ENCODE measurements at places on chromosomes 5 and 9.

GRCh38 chr9:69076550-69076949 is 41.0 kb downstream of the FXN start:
- H3K27me3 ChIP-seq, result no peaks in the 10 kb centered on the region
- H3K36me3 ChIP-seq, result peaks cover 15% of the 10 kb centered on the region
- peaks cover 6% of the 10 kb centered on the region for H3K4me1 ChIP-seq
- no peak for DNase-seq
- no peak overlapping the region for H3K27ac ChIP-seq

DNA sequence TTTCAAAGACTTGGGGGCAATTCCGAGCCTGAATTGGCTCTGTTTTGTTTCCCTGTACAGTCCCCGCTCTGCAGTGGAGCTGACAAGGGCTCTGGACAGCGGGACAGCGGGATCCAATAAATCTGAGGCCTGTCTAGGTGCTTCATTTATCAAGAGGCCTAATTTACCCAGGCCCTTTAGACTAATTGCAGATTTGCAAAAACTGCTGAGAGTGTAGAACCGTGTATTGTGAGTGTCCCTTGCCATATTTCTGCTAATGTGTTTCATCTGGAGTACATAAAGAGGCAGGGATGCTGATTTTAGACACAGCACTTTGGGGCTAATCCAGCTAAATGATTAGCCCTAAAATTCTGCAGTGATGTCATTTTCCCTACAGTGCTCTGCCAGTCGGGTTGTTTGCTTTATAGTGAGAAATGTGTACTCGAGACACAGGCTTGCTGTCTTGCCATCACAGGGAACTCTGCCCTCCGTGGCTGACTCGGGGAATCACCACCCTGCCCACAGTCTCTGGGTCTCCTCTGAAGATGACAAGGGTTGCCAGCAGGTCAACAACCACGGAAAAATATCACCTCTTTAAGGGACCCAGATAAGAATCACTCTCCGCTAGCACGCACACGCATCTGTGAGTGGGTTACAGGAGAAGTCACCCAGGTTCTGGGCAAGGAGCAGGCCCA is 592.0 kb downstream of the BNC2 start:
- H3K36me3 ChIP-seq, result no peaks in the 10 kb centered on the region
- H3K27ac ChIP-seq, result no peak overlapping the region
- DNase-seq, result no peak

GRCh38 chr5:139976703-139977102 is 66.4 kb downstream of the NRG2 start:
- no peaks in the 10 kb centered on the region for H3K36me3 ChIP-seq
- H3K4me3 ChIP-seq, result no peak overlapping the region
- H3K27me3 ChIP-seq, result peaks cover 16% of the 10 kb centered on the region

DNA sequence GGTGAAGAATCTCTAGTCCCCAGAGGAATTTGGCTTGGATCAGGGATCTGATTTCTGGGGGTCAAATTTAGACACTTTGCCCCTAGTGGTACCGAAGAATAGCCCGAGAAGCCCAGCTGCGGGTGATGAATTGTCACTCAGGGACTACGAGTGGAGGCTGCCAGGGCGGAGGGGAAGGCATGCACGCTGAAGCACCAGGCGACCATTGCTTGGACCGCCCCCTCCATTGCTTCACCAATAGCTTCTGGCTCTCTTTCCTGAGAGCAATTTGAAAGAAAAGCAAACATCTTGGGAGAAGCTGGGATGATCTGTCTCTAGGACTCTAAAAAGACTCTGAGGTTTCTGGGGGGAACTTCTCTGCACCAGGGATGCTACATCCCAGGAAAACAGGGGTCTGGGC is 137.6 kb downstream of the CRB2 start:
- no peak overlapping the region for H3K4me3 ChIP-seq
- H3K27ac ChIP-seq, result no peak overlapping the region
- H3K4me1 ChIP-seq, result peaks cover 10% of the 10 kb centered on the region
- H3K36me3 ChIP-seq, result no peaks in the 10 kb centered on the region
- H3K27me3 ChIP-seq, result no peaks in the 10 kb centered on the region

DNA sequence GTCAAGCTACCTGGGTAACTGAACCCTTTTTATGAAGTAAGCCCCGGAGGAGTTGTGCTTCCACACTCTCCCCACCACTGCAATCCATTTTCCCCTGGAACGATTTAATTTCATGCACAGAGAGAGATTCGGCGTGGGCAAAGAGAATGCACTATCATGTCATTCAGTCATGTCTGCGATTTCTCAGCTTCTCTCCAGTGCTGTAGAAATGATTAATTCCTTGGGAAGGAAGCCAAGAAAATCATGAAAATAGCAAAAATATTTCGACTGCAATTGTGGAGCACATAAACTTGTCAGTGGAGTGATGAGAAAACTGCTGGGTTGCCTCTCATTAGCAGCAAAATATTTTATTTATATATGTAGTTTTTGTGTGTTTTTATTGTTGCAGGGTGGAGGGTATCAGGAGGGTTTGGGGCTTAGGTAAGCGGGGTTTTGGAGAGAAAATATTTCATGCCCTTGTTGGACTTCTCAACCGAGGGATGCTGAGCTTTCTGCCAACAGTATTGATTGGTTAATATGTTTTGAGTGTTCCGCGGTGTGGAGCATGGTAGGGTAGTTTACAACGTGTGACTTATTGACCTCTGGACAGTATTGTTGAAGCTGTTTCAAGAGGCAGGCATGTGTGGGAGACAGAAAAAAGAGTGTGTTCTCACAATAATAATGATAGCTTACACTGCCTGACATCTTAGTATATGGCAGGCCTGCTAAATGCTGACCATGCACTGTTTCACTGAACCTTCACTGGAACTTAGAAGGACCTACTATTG is 69.3 kb downstream of the SGCD start:
- no peaks in the 10 kb centered on the region for H3K27me3 ChIP-seq
- H3K36me3 ChIP-seq, result no peaks in the 10 kb centered on the region
- H3K4me3 ChIP-seq, result no peak overlapping the region

GRCh38 chr9:69054989-69055388 is 19.4 kb downstream of the FXN start:
- H3K4me1 ChIP-seq, result peaks cover 6% of the 10 kb centered on the region
- H3K4me3 ChIP-seq, result no peak overlapping the region
- no peaks in the 10 kb centered on the region for H3K27me3 ChIP-seq
- H3K27ac ChIP-seq, result peak overlapping the region; percentile 23
- H3K36me3 ChIP-seq, result peaks cover 37% of the 10 kb centered on the region

- H3K27ac ChIP-seq, result no peak overlapping the region
- DNase-seq, result no peak
- peaks cover 3% of the 10 kb centered on the region for H3K4me1 ChIP-seq
- H3K4me3 ChIP-seq, result no peak overlapping the region
- no peaks in the 10 kb centered on the region for H3K27me3 ChIP-seq
Measured at GRCh38 chr9:134366223-134367031, 40.2 kb downstream of the RXRA start.

DNA sequence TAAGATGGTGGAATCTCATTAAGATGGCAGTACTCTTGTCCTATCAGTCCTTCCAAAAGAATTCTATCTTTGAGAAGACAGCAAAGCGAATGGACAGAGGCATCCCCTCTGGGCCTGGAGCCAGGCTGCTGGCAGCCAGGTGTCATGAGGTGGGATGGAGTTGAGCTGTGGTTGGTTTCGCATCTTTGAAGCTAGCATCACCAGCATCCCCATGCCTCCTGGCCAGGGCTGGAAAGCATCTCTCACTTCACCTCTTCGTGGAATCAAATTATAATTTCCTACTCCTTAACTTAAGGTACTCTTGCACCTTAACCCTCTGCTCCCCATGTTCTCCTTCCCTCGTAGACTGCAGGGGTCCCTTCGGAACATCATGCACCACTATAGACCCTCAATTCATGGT is 248.3 kb downstream of the GADD45G start:
- peaks cover 9% of the 10 kb centered on the region for H3K36me3 ChIP-seq
- H3K27me3 ChIP-seq, result no peaks in the 10 kb centered on the region
- no peak overlapping the region for H3K27ac ChIP-seq
- H3K4me1 ChIP-seq, result peaks cover 12% of the 10 kb centered on the region
- no peak overlapping the region for H3K4me3 ChIP-seq

DNA sequence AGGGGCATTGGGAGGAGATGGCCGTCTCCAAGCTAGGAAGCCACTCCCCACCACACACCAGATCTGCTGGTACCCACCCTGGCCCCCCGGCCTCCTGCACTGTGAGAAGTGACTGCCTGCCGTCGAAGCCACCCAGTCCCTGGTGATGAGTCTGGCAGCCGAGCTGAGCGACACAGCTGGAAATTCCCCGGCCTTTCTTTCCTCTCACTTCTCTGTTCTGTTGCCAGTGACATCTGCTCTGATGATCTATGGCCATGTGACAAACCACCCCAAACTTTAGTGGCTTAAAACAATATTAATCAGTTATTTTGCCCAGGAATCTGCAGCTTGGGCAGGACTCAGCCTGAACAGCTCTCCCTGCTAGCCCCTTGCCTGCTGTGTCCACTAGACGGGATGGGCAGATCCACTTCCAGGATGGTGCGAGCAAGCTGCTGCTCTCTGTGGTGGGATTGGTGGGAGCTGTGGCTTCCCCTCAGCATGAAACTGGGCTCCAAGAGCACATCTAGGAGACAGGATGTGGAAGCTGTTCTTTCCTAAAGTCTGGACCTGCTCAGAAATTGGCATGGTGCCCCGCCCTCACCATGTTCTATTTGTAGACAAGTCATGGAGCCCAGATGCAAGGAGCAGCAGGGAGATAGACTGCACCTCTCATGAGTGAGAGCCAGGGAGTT is 211.2 kb downstream of the GADD45G start:
- H3K36me3 ChIP-seq, result no peaks in the 10 kb centered on the region
- no peaks in the 10 kb centered on the region for H3K27me3 ChIP-seq
- H3K4me1 ChIP-seq, result peaks cover 6% of the 10 kb centered on the region
- DNase-seq, result no peak
- H3K27ac ChIP-seq, result no peak overlapping the region
- H3K4me3 ChIP-seq, result no peak overlapping the region

DNA sequence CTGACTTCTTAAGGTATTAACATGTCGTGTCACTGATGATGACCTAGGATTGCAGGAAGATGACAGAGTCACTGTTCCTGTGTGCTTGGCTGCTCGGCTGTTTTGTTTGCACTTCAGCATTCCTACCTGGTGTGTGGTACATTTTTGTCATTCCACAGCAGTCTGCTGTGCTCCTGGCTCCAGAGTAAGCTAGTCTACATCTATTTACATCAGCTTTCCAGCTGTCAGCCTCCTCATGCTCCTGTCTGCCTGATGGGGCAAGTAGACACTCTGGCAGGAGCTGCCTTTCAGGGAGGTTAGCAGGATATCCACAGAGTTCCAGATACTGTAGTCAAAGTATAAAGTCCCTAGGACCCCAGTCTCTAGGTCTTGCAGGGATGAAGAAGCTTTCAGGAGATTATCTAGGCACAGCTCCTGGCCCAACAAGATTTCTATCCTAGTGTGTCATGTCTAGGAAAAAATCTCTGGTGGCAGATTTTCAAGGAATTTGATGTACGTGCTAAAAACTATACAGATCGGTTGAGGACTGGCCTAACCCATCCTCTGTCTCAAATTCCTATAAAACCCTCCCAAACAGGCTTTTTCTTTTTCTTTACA is 28.4 kb downstream of the RUSC2 start:
- H3K27me3 ChIP-seq, result no peaks in the 10 kb centered on the region
- peak overlapping the region; percentile 73 for H3K27ac ChIP-seq
- peak; percentile 59 for DNase-seq
- H3K4me1 ChIP-seq, result peaks cover 47% of the 10 kb centered on the region
- peak overlapping the region; percentile 12 for H3K4me3 ChIP-seq

- H3K27ac ChIP-seq, result no peak overlapping the region
- no peak overlapping the region for H3K4me3 ChIP-seq
- no peak for DNase-seq
- no peaks in the 10 kb centered on the region for H3K4me1 ChIP-seq
Measured at GRCh38 chr5:157189223-157189622, 8.6 kb downstream of the ITK start.

GRCh38 chr5:3153906-3154305 is 402.4 kb upstream of the IRX2 start:
- peaks cover 10% of the 10 kb centered on the region for H3K4me1 ChIP-seq
- H3K27ac ChIP-seq, result no peak overlapping the region
- no peak overlapping the region for H3K4me3 ChIP-seq
- no peaks in the 10 kb centered on the region for H3K27me3 ChIP-seq
- no peaks in the 10 kb centered on the region for H3K36me3 ChIP-seq

DNA sequence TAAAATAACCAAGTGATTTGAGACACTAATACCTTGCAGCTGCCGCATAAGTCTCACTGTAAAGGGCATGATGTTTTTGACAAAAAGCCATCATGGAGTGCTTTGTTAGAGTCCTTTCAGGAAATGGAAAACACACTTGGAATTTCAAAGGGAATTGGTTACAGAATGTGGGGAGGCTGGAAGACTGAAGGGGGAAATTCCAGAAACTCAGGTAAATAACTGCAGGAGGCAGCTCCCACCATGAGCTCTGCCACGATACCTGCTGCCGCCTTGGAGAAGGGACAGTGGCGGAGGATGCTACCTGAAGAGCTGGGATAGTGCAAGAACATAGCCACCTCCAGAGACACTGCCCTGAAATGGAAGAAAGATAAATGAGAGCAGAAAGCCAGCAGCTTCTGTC is 66.9 kb downstream of the PRKACG start:
- peak; percentile 48 for DNase-seq
- H3K4me1 ChIP-seq, result peaks cover 67% of the 10 kb centered on the region
- peaks cover 6% of the 10 kb centered on the region for H3K27me3 ChIP-seq
- peak overlapping the region; percentile 88 for H3K27ac ChIP-seq

DNA sequence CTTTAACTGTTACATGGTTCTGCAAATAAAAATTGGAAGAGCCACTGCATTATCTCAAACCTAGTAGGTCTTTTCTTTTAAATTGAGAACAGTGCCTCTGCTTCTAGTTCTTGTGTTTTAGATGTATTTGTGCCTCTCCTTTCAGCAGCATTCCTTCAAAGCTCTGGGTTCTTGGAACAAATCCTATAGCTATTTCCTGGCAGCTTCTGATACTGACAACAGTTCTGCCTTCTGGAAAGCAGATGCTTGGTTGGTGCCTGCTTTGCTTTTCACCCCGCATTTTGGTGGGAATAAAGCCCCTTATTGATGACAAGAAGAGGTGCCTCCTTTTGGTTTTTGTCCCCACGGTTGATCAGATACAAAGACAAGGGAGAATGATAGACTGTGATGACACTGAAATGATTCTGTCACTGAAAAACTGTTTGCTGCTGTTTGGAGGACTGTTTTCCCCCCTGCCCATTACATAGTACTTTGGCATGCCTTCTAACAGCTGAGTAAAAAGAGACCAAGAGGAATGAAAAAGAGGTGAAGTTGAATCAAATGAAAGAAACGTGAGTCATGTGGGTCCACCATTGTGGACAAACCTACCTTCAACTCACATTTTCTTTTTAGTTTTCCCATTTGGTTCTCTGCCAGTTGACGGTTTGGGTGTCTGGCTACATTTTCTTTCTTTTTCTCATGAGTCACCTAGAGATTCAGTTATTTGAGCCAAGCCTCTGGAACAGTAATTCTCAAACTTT is 5.6 kb downstream of the PTCD2 start:
- H3K4me1 ChIP-seq, result peaks cover 28% of the 10 kb centered on the region
- no peak overlapping the region for H3K27ac ChIP-seq
- H3K27me3 ChIP-seq, result no peaks in the 10 kb centered on the region
- H3K4me3 ChIP-seq, result no peak overlapping the region

DNA sequence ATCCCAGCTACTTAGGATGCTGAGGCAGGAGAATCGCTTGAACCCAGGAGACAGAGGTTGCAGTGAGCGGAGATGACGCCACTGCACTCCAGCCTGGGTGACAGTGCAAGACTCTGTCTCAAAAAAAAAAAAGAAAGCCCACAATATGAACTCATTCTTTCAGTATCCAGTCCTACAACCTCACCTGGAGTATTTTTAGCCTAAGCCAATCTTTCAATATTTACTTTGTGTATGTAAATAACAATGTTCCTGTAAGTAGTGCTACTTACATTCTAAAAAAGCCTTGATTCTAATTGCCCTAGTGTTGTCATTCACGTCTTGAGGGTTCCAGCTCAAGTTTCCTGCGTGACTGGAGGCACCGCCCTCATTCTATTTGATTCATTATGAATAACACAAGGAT is 62.0 kb downstream of the BHMT start:
- DNase-seq, result no peak
- no peaks in the 10 kb centered on the region for H3K36me3 ChIP-seq
- H3K27ac ChIP-seq, result no peak overlapping the region
- H3K4me3 ChIP-seq, result no peak overlapping the region
- H3K4me1 ChIP-seq, result peaks cover 32% of the 10 kb centered on the region

Measured in WTC11 (cell line).